ENCODE measurements at places on chromosomes 2 and 18.

DNA sequence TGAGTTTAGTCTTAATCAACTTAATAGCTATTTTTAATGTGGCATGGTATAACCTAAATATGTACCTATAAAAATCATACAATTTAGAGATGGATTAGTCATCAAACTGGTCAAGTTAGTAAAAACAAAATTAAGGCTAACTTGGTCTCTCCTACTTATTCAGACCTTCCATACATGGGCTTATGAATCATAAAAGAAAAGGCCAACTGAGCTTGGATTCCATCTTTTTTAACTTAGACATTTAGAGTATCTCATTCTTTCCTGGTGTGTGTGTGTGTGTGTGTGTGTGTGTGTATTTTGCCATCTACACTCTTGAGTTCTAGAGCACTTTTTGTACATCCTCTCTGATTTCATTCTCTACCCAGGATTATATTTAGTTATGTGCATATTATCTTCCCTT lies 637.5 kb downstream of the PLCL1 start:
- DNase-seq: no peak

DNA sequence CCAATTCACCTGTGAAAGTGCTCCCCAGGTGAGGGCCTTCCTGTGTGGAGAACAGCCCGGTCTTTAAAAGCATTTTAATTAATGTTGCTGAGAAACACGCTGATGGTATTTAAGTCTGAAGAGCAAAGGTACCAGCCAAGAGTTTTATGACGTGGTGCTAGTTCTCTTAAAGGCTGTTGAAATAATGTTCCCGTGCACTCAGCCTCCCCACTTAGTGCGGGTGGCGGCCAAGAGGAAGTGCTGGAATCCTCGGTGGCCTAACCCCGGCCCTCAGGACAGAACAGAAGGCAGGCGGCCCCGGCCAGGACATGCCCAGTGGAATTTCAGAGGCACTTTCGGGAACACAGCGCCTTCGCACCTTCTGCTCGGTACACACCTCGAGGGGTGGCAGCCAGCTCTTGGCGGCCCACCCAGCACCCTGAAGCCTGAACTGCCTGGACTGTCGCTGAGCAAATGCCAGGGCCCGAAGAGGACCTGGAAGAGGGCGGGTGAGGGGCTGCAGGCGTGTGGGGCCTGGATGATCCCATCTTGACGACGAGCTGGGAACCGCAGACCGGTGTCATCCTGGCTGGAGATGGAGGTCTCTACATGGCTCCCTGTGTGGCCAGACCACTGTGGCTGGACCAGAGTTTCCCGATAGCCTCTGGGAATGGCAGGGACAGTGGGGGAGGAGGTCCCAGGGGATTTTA lies 142.9 kb downstream of the ASB1 start:
- no peak for DNase-seq

GRCh38 chr2:176395273-176395854 lies 126.1 kb downstream of the MTX2 start:
- DNase-seq: no peak

DNA sequence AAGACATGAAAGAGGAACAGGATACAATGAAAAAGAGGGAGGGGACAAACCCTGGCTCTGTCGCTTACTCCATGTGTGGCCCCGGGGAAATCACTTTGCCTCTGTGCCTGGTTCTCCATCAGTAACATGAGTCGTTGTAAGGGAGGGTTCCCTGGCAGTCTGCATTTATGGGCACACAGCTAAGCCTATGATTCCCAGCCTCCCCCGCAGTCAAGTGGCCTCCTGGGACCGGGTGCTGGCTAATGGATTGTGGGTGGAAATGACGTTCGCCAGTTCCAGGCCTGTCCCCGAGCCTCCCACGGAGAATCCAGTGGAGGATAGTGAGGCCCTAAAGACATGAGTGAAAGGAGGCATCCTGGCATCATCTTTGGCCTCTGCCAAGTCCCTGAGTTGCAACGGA lies 42.7 kb downstream of the SFXN5 start:
- DNase-seq: no peak

- no peak for DNase-seq
These were observed 131.9 kb downstream of the RDH14 start for GRCh38 chr2:18428516-18428915.

DNA sequence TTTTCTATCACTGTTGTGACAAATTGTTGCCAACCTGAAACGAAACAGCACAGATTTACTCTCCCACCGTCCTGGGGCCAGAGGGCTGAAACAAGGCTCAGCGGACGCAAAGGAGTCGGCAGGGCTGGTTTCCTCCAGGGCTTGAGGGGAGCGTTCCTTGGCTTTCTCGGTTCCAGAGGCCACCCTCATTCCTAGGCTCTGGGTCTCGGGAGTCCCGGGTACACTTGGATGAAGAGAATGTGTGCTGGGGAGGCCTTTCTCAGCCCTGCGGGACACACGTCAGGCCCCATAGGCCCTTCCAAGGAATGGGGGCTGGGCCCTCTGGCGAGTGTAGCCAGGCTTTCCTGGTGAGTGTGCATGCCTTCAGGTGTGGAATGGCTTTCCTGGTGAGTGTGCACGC lies 287.3 kb upstream of the HS6ST1 start:
- no peak for DNase-seq

DNA sequence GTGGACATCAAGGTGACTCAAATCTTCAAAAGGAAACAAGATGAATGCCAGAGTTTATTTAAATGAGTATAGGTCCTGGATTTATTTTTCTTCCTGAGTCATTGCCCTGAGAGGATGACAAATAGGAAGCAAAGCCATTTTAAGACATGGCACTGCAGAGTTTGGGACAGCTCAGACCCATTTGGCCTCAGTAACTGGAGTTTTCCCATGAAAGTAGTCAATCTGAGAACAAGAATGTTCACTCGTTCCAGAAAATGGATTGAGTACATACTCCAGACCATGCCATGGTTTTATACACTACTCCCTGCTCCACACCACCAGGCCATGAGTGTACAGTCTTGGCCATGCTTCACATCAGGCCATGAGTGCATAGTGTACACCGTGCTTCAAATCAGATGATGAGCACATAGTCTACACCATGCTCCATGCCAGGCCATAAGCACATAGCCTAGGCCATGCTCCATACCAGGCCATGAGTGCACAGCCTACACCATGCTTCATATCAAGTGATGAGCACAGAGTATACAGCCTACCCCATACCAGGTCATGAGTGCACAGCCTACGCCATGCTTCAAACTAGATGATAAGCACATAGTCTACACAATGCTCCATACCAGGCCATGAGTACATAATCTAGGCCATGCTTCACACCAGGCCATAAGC lies 202.4 kb downstream of the FBXO15 start:
- no peak for DNase-seq

- DNase-seq: no peak
These were observed 161.4 kb downstream of the RPIA start for GRCh38 chr2:88852753-88853402.

DNA sequence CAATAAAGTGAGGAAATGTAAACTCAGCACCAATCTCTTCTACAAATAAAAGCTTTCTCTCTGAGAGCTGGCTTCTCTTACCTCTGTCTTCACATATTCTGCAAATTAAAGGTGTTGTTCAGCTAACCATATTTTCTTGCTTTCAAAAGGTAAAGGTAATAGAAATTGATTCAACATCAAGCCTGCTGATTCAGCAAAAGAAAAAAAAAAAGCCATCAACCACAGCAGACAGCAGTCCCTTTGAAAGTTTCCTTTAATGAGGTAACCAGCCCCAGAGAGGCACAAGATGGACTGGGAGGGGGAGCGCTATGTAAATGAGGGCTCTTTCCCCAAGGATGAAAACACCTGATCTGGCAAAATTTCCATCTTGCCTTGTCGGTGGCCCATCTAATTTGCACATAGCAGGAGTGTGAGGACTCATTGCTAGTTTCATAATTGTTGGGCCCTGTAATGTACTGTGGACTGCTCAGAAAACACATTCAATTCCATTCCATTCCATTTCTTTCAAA lies 154.9 kb upstream of the SOX11 start:
- no peak for DNase-seq

DNA sequence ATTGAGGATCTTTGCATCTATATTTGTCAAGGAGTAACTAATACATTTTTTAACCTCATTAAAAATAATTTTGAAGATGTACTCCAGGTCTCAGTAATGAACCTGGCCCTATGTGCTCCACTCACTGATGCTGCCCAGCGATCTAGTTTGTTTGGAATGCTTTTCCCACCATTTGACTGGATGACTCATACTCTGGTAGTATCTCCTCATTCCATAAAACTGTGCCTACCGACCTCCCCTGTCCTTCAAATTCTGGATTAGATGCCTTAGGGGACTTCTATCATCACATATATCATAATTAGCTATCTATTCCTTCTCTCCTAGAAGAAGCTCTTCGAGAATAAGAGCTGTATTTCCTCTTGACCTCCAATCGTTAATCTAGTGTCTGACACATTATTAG lies 83.8 kb downstream of the FAM117B start:
- DNase-seq: no peak

GRCh38 chr2:224004105-224004695 lies 34.9 kb downstream of the SERPINE2 start:
- DNase-seq: no peak

GRCh38 chr2:239152239-239152915 lies 248.4 kb downstream of the HDAC4 start:
- no peak for DNase-seq

GRCh38 chr18:7974200-7974874 lies 407.2 kb downstream of the PTPRM start:
- DNase-seq: no peak

GRCh38 chr18:64165906-64166305 lies 17.0 kb upstream of the LINC00305 start:
- no peak for DNase-seq

- DNase-seq: no peak
These were observed 24.8 kb upstream of the RPE start for GRCh38 chr2:209977386-209978239.

DNA sequence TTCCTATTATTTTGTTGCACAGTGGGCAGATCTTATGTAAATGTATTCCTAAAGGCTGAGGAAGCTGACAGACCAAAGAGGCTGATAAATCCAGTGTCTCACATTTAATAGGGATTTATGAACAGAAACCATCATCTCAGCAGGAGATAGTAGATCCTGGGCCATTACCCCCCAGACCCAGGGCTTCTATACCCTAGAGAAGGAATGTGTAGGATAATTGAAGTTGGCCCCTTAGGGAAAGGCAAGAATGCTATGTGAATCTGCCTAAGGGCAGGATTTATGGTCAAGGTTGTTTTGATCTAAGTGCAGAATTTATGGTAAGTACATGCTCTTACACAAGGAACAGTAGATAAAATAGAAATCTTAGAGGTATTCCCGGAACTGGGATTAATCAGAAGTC lies 29.0 kb downstream of the RPL37A start:
- no peak for DNase-seq

DNA sequence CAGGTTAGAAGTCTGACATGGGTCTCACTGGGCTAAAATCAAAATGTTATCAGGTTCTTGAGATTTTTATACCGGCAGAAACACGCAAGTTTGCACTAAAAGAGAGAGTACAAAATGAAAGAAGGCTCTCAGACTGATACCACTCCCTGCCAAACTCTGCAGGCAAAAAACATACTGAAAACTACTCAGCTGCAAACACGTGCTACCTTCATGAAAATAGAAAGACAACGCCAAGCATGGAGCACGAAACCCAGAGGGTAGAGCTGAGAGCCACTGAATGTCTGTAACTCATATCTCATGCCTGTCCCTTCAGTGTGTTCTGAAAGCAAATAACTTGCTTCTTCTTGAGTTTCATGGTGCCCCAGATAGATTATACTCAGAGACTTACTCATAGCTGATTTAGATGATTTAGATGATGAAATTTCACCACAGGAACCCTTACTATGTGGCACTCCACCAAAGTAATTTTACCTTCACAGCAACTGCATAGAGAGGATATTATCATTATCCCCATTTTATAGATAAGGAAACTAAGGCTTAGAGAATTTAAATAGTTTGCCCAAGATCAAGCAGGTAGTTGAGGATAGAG lies 313.0 kb upstream of the SLC39A10 start:
- DNase-seq: no peak

GRCh38 chr2:36165132-36165531 lies 190.4 kb upstream of the CRIM1 start:
- DNase-seq: no peak

DNA sequence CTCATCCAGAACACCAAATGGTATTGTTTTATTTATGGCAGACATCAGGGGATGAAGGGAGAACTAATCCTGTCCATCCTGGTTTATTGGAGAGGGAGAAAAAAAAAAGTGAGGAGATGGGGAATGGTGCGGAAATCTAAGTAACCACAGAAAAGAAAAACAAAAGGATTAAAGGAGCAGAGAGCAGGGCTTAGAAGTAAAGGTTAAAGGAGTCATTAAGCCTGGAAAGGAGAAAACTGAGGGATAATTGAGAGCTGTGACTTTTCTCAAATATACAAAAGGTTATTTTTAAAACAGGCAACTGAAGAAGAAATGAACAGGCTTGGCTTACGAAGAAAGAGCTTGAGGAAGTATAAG lies 127.2 kb upstream of the PPP1CB start:
- DNase-seq: no peak

DNA sequence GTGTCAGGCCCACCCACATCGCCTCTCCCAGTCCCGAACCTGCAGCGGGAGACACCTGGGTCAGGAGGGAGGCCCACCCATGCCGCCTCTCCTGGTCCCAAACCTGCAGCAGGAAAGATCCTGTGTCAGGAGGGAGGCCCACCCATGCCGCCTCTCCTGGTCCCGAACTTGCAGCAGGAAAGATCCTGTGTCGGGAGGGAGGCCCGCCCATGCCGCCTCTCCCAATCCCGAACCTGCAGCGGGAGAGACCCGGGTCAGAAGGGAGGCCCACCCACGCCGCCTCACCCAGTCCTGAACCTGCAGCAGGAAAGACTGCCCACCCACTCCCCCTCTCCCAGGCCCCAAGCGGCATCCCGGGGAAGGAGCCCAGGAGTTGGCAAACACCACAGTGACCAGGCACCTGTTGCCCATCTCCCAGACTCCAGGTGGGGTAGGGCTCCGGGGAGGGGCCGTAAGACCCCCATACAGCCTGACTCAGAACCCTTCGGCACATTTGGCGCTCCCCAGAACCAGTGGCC lies 7.8 kb downstream of the SLC66A2 start:
- DNase-seq: no peak

- no peak for DNase-seq
These were observed 24.1 kb downstream of the DYNC1I2 start for GRCh38 chr2:171711351-171711750.

Data from right renal cortex interstitium (tissue), 3 donors.